ENCODE measurements at places on chromosomes 5 and 9.

GRCh38 chr9:126745574-126746411 lies 59.0 kb upstream of the ZBTB43 start:
- DNase-seq = no peak

GRCh38 chr9:91915524-91916263 lies 34.3 kb downstream of the ROR2 start:
- no peak for DNase-seq

DNA sequence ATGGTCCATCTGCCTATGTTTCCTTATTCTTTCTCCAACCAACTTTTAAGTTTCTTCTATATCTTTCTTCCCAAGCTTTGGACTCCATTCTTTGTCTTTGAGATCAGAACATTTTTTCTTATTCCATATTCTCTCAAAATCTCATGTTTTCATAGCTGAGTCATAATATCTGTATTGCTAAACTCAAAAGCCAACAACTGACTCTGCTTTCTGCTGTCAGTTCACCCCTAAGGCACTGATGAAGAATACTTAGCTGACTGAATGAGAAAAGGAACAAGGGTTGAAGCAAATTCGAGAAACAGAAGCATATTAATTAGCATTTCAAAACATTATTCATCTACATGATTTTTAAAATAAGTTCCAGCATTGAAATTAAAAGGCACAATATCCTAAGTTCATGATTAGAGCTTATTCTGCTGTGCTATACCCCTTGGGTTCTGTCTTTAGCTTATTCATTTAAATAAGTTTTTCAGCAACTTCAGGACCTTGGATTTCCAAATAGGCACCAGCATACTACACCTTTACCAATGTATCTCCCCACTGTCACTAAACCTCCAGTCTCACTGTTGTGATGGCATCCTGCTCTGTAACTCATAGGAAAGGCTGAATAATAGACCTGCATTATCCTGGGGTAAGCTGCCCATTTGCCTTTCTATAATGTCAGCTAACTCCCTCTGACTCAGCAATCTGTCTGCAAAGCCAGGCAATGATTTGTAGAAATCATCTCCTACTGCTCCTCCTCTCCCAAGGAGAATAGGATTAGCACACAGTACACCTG lies 49.9 kb upstream of the C5orf46 start:
- DNase-seq = no peak

- DNase-seq = no peak
Measured at GRCh38 chr9:108347463-108348188, 508.2 kb downstream of the ACTL7B start.

GRCh38 chr9:86589273-86589672 lies 235.1 kb upstream of the TUT7 start:
- DNase-seq = no peak

GRCh38 chr5:137312011-137312410 lies 187.1 kb downstream of the SPOCK1 start:
- DNase-seq = no peak
